ENCODE measurements at places on chromosomes 2 and 18.

DNA sequence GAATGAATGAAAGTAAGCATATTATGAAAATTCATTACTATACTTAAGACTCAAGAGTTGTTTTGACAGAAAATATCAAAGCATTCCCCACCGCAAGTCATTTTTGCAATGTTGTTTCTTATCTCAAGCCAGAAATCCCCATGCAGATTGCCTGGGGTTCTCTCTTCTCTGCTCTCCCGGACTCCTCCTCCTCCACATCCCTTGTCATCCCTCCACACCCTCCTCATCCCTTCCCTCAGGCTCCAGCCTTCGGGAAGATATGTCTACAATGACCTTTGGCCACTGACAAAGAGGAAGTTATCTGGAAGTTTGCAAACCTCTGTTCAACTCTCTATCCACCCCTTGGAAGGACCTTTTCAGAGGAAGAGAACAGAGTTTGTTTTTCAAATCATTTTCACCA is 11.9 kb downstream of the TFCP2L1 start:
- DNase-seq: no peak

DNA sequence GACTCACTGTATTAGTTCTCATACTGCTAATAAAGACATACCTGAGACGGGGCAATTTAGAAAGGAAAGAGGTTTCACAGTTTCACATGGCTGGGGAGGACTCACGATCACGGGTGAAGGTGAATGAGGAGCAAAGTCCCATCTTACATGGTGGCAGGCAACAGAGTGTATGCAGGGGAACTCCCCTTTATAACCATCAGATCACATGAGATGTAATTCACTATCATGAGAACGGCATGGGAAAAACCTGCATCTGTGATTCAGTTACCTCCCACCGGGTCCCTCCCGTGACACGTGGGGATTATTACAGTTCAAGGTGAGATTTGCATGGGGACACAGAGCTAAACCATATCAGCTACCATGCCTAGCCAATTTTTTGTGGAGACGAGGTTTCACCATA is 168.2 kb downstream of the NEDD4L start:
- no peak for DNase-seq

GRCh38 chr2:113709022-113709421 is 47.4 kb downstream of the SLC35F5 start:
- no peak for DNase-seq

GRCh38 chr18:36089001-36089400 is 21.6 kb upstream of the RPRD1A start:
- DNase-seq: no peak

DNA sequence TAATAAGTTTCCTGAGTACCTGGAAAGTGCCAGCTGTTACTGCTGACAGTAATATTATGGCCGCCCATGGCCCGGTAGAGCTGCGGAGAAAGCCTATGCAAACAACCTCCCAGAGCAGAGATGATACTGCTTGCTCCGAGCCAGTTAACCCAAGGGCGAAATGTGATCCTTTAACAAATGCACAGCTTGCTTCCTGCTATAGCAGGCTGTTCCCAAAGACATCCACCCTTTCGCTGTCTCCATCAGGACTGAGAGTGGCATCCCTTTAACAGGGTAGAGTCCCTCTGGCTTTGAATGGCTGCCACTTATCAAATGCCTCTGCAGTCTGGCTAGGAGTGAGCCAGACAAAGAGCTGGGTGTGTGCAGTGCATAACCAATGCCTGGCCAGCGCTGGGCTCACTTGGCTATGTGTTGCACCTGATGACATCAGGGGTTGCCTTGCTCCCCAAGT is 69.7 kb upstream of the DAPL1 start:
- no peak for DNase-seq

- no peak for DNase-seq
Observed at GRCh38 chr2:196558497-196558896, 81.0 kb upstream of the CCDC150 start.

DNA sequence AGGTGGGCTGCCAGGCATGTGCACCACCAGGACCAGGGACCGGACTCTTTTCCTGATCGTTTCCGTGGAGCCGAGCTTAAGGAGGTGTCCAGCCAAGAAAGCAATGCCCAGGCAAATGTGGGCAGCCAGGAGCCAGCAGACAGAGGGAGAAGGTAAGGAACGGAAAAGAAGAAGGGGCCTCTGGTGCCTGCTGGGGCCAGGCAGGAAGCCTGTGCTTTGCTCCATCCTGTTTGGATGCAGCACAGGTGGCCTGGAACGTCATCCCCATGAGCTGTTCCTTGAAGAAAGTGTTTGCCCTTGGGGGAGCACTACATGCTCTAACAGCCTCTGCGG is 33.9 kb downstream of the CNGA3 start:
- DNase-seq: no peak

- DNase-seq: no peak
Observed at GRCh38 chr2:107657049-107657448, 169.6 kb upstream of the RGPD4 start.

DNA sequence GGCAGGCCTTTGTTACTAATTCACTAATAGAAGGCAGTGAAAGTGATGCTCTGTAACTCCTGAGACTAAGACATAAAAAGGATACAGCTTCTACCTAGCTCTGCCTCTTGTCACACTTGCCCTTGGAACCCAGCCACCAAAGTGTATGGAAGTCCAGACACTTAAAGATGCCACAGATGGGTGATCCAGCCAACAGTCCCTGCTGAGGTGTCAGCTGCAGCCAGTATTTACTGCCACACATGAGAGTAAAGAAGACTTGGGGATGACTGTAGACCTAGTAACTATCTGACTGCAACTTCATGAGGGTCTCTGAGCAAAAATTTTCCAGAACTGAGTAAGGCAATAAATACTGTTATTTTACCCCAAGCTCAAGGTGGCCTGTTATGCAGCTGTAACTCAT is 8.8 kb downstream of the IMMT start:
- DNase-seq: no peak

DNA sequence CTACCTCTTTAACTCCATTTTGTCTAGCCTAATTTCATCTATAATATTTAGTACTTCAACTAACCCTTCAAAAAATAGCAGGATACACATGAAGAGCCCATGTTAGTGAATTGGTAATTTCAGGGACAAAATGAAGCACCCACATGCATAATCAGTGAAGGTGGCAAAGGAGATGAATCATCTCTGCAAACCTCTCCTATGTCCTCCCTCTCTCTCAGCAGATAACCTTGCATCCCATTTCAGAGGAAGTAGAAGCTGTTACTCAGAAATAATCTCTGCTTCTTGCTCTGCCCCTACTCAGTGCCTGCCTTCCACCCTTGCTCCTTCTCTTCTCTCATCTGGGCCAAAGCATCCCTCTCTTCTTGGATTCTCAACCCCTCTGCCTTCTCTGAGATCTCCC is 60.2 kb upstream of the CAVIN2 start:
- no peak for DNase-seq

- DNase-seq: no peak
Observed at GRCh38 chr2:104861351-104862057, 7.6 kb downstream of the POU3F3 start.

DNA sequence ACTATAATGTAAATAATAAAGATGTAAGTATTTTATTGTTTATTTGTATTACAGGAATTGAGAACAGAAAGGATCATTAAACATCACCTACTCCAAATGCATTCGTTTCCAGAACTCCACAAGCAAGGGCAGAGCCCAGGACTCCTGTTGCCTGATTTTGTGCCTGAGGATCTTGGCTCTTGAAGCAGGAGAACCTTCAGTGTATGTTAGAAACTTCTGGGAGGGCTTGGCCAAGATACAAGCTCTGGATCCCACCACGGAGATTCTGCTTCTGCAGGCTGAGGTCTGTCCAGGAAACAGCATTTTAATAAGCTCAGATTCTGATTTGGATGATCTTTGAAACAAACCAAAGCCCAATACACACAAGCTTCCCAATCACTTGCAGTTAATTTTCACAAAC is 142.4 kb upstream of the SOX11 start:
- DNase-seq: no peak

- no peak for DNase-seq
Observed at GRCh38 chr18:28112056-28112470, 64.9 kb downstream of the CDH2 start.

DNA sequence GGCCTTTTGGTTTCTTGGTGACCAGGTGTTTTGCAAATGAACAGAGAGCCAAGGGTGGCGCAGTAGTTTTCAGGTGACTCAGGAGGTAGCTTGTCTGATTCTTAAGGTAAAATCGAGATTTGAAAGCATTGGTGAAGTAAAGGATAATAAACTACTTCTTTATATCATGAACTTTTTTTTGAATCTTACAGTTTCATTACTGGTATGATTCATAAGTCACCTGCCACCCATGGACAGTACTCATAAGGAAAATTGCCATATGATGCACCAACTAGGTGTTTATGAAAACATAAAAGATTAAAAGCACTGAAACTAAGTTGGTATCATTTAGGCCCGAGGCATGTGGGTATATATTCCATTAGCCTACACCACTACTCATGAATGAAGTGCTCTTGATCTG is 84.1 kb upstream of the MGAT5 start:
- no peak for DNase-seq

DNA sequence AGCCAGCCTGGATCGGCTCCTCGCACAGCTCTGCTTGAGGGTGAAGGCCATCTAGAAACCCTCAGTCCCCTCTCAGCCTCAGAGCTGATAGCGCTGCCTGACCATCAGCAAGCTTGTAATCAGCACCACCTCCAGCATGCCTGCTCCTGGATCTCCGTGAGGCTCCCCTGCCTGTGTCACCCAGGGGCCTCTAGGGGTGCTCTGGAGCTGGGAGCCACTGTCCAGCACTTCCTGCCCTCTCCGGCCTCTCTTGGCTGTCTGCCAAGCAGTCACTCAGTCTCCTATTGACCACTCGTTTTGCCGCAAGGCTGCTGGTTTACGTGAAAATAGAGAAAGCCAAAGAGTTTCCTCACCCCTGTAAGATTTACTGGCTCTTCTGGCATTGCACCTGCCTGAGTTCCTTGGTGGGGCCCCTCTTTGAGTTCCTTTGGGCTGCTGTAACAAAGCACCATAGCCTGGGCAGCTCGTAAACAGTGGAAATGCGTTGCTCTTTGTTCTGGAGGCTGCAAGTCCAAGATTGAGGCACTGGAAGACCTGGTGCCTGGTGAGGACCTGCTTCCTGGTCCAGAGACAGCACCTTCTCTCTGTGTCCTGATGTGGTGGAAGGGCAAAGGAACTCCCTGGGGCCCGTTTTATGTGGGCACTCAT is 17.9 kb downstream of the CAPN10 start:
- peak; percentile 87 for DNase-seq

DNA sequence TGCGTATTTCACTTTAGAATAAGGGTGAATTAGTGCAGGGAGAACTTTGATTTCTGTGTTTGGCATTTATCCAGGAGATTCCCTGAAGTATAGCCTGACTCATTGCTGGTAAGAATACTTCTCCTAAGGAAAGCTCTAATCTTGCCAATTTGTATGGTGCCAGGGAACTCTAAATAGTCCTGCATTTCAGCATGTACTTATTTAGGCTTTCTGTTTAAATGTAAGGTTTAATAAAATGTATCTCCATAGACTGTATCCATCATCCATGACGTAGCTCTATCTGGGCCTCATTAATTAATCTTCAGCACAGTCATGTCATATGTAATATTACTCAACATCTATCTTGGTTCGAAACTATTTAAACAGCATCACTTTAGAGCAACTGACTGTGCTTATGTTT is 127.7 kb downstream of the DOK6 start:
- no peak for DNase-seq

- DNase-seq: peak; percentile 65
Observed at GRCh38 chr2:160294339-160294803, 94.3 kb upstream of the ITGB6 start.

- DNase-seq: no peak
Observed at GRCh38 chr18:63257453-63257852, 62.1 kb downstream of the BCL2 start.

GRCh38 chr2:197090742-197091367 is 164.3 kb upstream of the PGAP1 start:
- DNase-seq: no peak

- DNase-seq: no peak
Observed at GRCh38 chr2:129777146-129777545, 202.3 kb upstream of the RAB6C start.

DNA sequence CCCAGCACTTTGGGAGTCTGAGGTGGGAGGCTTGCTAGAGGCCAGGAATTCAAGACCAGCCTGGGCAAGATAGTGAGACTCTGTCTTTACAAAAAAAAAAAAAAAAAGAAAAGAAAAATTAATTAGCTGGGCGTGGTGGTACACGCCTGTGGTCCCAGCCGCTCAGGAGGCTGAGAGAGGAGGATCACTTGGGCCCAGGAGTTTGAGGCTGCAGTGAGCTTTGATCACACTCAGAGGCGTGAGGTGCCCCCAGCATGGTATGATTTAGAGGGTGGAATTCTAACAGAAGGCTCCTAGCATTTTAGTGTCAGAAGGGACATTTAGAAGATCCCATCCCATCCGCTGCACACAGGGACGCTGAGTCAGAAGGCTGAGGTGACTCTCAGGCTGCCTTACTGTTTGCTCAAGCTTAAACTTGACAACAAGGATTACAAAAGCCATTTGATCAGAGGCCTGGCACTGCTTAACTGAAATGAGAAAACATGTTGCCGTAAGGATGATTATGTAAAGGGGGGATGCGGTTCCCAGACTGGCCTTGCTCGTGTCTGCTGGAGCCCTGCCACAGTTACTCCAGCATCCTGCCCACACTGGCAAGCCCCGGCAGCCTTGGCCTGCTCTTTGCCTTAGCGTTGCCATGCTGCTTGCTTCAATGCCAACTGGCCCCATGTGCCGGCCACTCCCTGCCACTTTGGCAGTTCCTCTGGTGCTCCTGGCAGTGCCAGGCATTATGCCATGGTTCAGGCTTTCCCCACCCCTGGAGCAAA is 45.6 kb upstream of the SLC1A4 start:
- no peak for DNase-seq

DNA sequence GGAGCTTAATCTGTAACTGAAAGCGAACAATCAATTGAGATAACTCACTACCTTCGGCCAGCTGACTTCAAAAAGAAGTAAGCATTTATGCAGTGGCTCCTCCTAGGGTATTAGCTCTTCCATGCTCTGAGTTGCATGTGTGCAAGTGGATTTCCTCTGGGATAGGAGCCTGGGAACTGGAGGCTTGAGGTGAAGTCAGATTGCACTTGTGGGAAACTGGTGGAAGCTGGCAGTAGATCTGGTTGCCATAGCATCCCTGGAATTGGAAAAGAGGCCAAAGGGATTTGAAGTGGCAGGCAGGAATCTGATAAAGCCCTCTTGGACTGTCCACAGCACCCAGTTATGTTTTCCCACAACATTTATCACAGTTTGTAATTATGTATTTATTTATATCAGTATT is 50.6 kb upstream of the FMNL2 start:
- no peak for DNase-seq
